ENCODE measurements at places on chromosomes 12 and 14.

DNA sequence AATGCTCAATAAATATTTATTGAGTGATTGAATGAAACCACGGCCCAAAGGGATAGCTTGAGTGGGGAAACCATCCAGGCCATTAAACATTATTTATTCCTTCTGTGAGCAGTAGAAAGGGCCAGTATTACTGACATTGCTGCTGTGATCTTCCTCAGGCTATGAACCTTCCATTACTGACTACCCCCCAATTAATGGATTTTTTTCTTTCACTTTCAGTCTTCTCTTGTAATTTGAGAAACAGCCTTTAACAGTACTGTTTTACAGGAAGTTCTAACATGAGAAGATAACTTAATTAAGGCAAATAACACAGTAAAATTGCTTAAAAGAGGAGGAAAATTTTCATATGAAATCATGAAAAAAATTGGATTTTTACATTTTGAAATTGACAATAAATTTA lies 629.5 kb downstream of the TRHDE start:
- no peak for DNase-seq

GRCh38 chr12:101908395-101908794 lies 31.0 kb downstream of the DRAM1 start:
- no peak for DNase-seq

- DNase-seq: no peak
Measured at GRCh38 chr14:74829251-74829650, 46.7 kb downstream of the PROX2 start.

GRCh38 chr14:21262410-21262809 lies 6.8 kb downstream of the HNRNPC start:
- DNase-seq: no peak

DNA sequence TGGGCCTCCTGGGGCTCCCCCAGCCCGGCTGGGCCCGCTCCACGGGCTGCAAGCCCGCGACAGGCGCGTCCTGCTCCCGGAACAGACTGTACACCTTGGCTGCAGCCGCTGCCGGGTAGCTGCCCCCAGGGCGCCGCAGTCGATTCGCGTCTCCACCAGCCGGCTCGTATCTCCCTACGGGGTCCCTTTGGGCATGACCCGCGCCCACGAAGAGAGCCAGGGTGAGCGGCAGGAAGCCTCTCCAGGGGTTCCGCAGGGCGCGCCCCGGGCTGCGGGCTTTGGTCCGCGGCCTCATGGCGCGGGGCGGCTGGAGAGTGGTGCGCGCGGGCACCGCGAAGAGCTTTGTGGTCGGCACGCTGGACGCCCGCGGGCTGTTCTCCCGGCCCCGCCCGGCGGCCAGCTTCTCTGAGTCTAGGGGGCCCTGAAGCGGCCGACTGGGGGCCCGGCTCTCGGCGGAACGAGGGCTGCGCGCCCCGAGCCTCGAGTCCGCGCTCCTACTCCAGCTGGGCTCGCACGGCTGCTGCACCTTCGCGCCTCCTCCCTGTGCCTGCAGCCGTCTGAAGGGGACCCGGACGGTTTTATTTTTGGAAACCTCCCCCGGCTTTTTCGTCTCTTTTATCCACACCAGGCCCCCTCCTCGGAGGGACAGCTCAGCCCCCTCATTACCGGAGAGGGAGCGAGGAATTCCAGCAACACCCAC lies at the start of gene LTBP2:
LTBP2 (minus strand) TSS at position 588 of the 700 bp plus-strand sequence; CDS start at position 295, 293 bp downstream.
- no peak for DNase-seq

- no peak for DNase-seq
Measured at GRCh38 chr12:76288218-76288617, 60.0 kb downstream of the BBS10 start.

GRCh38 chr12:31456562-31456961 lies 130.6 kb upstream of the SINHCAF start:
- no peak for DNase-seq

- DNase-seq: no peak
Measured at GRCh38 chr12:45398552-45398951, 182.7 kb downstream of the ANO6 start.

DNA sequence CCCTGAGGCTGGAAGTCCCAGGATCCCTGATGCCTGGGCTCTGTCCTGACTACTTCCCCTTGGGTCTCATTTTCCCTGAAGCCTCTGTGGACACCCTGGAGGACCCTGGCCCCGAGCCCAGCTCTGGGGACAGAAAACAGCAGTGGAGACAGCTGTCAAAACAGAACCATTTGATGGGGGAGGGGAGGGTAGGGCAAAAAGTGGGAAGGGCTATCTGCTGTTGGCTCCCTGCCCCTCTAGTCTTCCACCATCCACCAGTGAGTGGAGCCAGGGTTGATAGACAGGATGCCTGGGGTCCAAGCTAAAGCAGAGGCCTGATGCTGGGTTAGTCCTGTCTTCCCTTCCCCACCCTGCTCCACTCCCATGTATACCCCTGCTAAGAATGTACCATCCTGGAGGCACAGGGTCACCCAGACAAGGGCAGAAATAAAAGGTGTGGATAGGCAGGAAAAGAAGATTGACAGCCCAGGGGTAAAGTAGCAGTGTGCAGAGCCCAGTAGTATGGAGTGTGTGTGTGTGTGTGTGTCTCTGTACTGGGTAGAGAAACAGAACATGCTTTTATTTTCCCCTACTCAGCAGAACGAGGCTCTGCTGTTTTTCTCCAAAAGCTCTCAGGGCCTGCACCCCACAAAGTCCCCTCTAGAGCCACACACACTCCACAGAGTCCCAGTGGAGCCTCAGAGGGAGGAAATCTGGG lies 9.8 kb downstream of the ZNF385A start:
- no peak for DNase-seq

- no peak for DNase-seq
Measured at GRCh38 chr12:104508752-104509446, 52.2 kb downstream of the CHST11 start.

DNA sequence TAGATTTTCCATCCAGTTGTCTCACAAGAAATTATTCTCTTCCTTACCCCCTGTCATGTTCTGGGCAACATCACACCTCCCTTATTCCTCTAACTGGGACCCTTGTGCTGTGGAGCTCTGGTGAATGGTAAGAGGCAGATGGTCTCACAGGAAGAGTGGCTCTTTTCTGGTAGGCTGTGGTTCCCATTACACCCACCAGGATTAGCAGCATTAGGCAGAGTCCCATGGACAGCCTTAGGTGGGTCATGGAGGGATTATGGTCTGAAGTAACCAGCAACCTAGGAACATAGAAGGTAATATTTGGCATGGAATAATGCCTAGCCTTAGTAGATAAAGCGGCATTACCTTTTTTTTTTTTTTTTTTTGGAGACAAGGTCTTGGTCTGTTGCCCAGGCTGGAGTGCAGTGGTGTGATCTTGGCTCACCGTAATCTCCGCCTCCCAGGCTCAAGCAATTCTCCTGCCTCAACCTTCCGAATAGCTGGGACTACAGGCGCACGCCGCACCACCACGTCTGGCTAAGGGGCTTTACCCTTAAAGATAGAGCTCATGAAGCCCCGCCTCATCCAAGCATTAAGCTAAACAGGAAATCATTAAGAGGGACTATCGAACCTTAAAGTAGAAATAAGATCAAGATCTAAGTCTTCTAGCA lies 4.0 kb downstream of the C14orf119 start:
- no peak for DNase-seq

DNA sequence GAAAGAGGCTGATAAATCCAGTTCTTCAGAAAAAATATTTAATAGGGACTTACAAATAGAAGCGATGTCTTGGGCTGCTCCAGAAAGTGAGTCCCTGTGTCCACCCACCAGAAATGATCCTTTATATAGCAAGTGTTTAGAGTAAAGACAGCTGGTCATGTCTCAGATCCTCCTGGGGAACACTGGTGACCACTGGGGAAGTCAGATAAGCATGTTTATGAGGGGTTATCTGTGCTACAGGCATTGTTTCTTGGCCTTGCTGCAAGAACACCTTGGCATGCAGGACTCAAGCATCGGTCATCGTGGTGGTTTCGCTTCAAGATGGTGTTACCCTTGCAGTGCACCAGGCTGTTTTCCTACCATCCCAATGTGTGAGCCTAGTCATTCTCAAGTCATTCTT lies 27.2 kb downstream of the CPM start:
- DNase-seq: no peak

GRCh38 chr12:71760471-71760870 lies 5.8 kb downstream of the RAB21 start:
- DNase-seq: no peak

- no peak for DNase-seq
Measured at GRCh38 chr12:112989806-112990205, 11.5 kb downstream of the OAS2 start.

DNA sequence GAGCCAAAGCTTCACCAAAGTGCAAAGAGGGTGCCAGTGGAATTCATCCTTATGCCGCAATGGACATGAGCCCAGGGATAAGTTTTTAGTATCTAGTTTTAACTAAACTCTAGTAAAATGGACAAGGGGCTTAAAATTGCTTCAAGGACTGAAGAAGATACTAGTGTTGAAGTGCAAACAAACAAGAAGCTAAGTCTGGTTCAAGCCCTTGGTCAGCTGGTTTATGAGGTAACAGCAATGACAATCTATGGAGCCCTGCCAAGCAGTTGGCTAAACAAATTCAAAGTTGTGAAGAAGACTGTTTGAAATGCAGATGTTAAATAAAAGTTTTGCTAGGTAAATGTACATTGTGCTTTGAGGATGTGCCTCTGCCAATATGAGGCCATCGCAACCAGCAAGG lies 209.4 kb downstream of the KTN1 start:
- DNase-seq: no peak

- DNase-seq: no peak
Measured at GRCh38 chr14:59454139-59454538, 11.0 kb downstream of the GPR135 start.

DNA sequence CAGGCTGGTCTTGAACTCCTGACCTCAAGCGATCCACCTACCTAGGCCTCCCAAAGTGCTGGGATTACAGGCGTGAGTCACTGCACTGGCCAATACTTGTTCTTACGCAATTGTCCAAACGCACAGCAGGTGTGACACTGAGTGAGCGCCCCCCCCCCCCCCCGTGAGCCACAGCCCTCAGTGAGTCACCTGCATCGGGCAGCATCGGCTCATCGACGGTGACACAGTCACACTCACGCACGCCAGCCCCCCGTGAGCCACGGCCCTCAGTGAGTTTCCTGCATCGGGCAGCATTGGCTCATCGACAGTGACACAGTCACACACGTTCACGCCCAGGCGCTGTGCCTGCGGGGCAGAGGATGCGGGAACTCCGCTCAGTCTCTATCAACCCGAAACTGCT lies 42.5 kb downstream of the GALNT9 start:
- no peak for DNase-seq

DNA sequence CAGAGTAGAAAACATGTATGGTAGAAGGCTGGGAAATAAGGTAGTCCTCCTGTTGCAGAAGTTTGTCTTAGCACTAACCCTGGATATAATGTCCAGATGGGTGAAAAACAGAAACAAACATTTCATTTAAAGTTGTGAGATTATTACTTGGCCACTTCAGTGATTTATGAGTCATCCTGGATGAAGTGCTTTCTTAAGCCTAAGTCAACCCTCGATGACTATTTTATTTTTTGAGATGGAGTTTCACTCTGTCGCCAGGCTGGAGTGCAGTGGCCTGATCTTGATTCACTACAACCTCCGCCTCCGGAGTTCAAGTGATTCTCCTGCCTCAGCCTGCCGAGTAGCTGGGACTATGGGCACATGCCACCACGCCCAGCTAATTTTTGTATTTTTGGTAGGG lies 10.2 kb downstream of the DLST start:
- no peak for DNase-seq

DNA sequence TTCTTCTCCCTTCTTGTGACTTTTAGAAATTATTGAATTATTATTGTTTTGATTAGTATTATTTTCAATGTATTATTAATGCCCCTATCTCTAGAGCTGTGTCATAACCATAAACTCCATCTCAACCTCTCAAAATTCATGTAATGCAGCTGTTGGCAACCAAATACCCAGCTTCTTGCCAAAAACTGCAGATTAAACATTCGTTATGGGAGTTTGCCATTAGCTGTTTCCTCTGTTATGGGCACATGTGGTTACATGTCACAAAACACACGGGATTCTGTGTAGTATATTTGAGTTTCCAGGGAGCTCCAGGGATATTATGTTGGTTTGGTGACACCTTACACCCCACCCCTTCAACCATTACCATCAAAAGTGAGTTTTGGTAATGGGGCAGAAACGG lies 2.8 kb upstream of the ALX1 start:
- DNase-seq: no peak

DNA sequence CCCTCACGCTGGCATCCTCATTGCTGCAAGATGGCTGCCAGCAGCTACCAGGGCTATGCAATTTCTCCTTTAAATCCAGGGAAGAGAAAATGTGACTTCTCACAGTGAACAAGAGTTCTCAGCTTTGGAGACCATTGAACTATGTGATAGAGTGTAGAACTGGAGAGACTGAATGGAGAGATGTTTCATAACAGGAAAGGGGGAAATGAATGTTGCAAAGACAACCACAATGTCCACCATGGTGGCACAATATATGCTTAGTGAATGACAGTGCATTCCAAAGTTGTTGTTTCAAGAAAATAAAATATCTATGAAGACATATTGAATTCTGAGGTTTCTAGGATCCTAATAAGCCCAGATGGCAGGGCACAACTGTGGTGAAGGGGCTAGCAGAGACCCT lies 13.2 kb upstream of the COCH start:
- no peak for DNase-seq

DNA sequence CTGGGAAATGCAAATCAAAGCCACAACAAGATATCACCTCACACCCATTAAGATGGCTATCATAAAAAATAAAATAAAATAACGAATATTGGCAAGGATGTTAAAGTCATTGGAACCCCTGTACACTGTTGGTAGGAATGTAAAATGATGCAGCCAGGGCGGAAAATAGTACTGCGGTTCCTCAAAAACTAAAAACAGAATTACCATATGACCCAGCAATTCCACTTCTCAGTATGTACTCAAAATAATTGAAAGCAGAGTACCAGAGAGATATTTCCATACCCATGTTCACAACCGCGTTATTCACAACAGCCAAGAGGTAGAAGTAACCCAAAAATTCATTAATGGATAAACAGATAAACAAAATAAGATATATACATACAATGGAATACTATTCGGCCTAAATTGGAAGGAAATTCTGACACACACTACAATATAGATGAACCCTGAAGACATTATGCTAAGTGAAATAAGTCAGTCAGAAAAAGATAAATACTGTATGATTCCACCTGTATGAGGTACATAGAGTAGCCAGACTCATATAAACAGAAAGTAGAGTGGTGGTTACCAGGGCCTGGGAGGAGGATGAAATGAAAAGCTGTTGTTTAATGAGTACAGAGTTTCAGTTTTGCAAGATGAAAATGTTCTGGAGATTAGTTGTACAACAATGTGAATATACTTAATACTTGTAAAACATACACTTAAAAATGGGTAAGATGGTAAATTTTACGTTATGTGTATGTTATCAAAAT lies 84.6 kb downstream of the TXNDC16 start:
- DNase-seq: no peak

DNA sequence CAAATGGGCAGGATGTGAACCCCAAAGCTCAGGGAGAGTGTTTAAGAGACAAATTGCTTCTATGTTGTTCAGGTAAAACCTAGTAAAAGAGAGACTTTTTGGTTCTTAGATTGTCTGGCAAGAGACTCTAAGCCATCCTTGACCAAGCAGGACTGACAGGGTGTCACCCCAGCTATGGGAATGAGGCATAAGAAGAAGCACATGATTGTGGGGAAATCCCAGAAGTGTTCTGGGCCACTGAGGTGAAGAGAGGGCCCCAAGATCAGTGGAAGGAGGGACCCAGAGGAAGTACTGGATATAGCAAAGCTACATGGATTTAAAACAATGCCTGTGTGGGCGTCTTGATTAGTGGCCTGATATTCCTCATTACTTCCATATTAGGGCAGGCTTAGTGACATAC lies 99.0 kb downstream of the SAMD4A start:
- no peak for DNase-seq

Measured in activated CD8-positive, alpha-beta memory T cell treated with anti-CD3 and anti-CD28 coated beads for 48 hours (primary cell).